Kasumi-1 (cell line): ENCODE measurements at places on chromosomes 5 and 9.

DNA sequence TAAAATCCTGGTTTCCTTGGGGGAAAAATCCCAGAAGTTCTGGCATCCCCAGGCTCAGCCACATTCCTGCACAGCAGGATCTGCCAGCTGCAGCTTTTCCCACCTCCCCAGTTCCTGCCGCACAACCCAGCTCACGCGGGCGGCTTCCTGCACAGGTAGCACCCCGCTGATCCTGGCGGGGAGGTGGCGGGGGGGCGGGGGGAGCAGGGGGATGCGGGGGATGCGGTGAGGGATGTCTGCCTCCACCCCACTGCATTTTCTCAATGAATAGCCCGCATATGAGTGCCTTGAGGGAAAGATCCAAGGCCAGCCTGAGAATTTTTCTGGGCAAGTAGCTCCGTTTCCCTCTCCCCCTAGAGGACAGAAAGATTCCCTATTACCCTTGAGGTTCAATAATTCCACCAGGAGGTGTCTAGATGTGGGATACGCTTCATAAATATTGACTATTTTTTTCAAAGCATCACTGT, 21.1 kb downstream of the GFPT2 start:
- no peak for DNase-seq

- DNase-seq = no peak
These were observed 259.4 kb upstream of the CCNG1 start for GRCh38 chr5:163177971-163178370.

GRCh38 chr9:95648225-95648624, 131.5 kb upstream of the PTCH1 start:
- no peak for DNase-seq

DNA sequence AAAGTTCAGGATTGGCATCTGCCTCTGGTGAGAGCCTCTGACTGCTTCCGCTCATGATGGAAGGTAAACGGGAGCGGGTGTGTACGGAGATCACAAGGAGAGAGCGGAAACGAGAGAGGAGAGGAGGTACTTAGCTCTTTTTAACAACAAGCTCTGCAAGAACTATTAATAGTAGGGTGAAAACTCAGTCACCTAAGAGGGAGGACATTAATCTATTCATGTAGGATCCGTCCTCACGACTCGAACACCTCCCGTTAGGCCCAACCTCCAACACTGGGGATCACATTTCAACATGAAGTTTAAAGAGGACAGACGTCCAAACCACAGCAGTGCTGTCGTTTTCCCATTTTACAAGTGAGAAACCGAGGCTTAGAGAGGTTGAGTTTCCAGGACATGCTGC, 173.7 kb downstream of the SLC28A3 start:
- DNase-seq = no peak

DNA sequence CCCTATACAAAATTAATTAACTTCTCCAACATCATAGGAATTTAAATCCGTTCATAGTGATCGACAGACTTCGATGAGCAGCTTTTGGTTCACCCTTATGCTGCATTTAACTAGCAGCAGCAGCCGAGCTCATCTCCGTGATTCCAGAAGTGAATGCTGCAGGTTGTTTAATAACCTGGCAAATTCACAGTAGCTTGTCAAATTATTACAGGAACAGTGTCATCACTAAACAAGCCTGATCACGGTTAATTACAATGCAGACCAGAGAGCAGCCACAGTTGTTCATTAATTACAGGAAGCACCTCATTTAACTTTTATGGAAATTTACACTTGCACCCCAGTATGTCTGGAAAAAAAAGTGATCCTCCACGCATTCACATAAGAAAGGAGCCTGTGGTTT, 188.2 kb downstream of the BNC2 start:
- DNase-seq = no peak

DNA sequence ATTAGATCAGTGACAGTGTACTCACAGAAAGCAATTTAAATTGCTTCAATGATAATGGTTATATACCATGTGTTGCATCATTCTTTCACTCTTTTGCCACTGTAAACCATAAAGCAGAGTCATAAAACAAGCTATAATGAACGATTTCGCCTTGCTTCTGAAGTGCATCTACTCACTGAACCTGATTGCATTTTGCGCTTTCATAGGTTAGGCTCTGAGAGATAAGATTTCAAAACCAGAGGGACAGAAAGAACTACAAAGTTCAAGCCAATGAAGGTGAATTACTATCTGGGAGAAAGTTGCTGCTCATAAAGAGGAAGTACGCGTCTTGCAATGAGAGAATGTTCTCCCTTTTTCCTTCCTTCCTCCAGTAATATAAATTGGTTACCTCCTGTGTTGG, 412.7 kb downstream of the CETN3 start:
- DNase-seq = peak; percentile 55

DNA sequence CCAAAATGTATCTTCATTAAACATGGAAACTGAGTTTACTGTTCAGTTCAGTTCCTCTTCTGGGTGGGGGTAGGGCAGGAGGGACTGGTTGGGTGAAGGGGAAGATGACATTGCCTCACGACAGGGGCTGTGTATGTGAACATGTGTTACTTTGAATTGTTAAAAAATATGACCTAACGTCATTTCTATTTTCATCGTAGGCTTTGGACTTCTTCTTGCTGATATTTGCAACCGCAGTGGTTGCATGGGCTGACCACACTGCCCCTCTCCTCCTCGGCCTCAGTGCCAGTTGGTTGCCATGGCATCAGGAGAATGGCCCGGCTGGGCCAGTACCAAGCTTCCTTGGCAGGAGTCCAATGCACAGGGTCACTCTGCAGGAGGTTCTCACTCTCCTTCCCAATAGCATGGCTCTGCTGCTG, 41.5 kb downstream of the HACD4 start:
- no peak for DNase-seq

- no peak for DNase-seq
These were observed 71.3 kb downstream of the LHFPL2 start for GRCh38 chr5:78577071-78577807.

- DNase-seq = no peak
These were observed 171.3 kb downstream of the EBF1 start for GRCh38 chr5:158928404-158928803.

DNA sequence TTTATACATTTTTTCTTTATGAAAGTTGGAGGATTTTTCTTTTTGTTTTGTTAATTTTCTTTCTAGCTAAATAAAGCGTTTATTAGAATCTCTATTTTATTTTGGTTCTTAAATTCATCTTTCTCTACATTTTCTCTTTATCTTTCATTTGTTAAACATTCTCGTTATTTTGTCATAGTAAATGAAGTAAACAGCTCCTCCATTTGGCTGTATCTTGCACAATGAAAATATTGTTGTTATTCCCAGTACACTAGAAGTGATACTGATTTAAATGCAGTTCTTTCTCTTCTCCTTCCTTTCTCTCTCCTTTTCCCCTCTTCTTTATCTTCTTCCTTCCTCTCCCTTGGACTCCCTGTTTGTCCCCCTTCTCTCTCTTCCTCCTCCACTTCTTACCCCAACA, 88.8 kb downstream of the FER start:
- no peak for DNase-seq

- peak; percentile 7 for DNase-seq
These were observed 95.0 kb downstream of the PCSK1 start for GRCh38 chr5:96338091-96338490.

DNA sequence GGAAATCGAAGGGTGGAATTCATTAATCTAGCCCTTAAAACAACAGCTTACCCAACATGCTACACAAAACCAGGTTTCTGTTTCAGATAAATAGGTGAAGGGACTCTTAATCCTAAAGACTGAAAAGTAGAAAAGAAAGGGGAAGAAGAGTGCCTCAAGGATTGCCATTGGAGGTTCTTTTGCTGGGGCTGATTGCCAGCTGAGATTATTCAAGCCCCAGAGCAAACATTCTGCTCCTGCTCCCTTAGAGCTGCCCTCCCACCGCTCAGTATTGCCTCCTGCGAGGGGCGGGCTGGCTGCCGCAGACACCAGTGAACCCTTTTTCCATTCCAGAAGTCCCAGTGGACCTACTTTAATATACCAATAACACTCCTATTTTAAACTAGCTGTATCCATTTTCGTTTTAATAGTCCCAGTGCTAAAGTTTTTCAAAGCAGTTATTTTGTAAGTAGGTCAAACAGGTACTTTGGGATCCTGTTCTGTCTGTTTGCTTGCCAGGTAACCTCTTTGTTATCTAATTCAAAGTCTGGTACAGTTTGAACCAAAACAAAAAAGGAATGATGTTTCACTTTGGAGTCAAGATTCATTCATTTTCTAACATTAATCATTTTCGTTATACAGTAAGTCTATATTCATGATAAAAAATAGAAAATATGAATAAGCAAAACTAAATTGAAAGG, 38.6 kb downstream of the HMGCS1 start:
- DNase-seq = no peak

- DNase-seq = no peak
These were observed 367.0 kb downstream of the NTRK2 start for GRCh38 chr9:85036496-85036895.

GRCh38 chr9:127578627-127578951, 33.5 kb upstream of the STXBP1 start:
- DNase-seq = peak; percentile 80

GRCh38 chr5:129804705-129805104, 56.8 kb downstream of the MINAR2 start:
- no peak for DNase-seq

DNA sequence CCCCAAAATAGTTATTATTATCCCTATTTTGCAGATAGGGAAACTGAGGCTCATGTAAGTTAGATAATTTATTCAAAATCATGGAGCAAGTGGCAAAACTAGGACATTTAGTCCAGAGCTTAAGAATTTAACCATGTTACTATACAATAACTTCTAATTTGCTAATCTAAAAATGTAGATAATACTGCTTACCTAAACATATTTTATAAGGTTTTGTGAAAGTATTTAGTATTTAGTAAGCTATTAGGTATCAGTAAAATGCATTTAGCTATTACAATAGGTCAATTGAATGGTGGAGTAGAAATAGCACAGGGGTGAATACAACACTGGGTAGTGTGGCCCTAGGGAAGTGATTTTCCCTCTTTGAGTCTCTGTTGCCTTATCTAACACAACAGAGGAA, 648.3 kb downstream of the KIF4B start:
- no peak for DNase-seq

DNA sequence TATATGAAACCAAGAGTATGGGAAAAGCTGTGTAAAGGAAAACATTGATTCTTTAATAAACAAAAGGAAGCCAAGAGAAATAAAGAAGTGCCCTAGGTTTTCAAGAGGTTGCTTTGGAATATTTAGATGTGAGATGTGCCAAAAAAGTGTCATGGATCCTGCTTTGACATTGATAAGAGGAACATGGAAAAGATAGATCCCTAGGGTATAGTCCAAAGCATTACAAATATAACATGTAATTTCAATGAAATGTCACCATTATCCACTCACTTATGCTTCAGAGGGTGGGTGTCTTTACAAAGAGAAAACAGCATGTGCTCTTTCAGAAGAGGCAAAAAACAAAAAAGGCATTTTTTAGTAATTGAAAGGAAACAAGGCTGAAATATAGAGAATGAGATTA, 1196.7 kb downstream of the EFNA5 start:
- no peak for DNase-seq

- DNase-seq = no peak
These were observed 25.8 kb upstream of the TPD52L3 start for GRCh38 chr9:6302417-6302816.

GRCh38 chr9:124437086-124437485, 13.2 kb upstream of the ADGRD2 start:
- DNase-seq = no peak

GRCh38 chr5:98775246-98776065, 2.0 kb downstream of the RGMB start:
- no peak for DNase-seq

DNA sequence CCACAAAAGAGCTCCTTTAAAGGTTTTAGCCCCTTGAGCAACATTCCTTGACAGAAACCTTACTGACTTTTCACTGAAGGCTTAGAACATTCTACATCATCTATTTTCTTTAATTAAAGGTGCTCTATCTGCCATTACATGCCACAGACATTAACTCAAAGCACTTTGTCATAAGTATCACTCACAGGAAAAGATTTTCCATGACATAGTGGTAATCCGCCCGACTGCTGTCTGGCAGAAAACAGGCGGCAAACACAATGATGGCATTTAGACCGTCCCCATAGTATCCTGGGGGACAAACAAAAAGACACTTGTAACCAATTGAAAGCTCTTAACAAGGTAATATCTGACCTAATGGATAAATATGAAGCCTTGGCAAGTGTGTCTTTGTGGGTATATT, 126.2 kb upstream of the PCA3 start:
- DNase-seq = no peak

DNA sequence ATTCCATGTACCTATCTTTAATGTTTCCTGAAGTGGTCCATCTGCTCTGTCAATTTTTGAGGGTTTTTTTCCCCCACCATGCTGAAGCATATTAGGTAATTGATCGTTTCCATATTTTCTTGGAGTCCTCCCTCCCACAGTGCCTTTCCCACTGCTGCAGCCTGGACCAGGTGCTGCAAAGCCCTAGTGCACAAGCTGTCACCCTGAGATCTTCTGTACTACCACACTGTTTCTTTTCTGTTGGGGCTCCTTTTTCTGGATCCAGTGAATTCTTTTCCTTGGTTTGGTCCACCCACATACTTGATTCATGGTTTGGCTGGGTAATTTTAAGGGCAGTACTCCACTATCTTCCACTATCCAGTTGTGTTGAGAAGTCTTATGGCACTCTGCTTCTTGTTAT, 30.9 kb upstream of the FAM169A start:
- DNase-seq = no peak

DNA sequence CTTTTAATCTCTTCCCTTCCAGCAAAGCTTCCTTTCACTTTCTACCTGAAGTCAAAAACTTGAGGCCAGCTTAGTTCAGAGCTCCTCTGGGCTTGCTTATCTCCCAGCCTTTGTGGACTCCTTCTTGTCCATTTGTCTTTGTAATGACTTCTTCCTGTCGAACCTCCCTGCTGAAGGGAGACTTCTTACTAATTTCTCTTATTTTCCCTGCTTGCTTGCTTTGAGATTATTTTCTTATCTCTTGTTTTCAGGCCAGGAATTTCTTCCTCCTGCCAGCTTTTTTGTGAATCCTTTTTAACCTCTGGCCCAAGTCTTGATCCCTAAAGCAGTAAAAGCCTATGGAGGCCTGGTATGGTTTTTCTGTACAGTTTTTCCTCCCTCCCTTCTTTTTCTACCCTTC, 46.8 kb upstream of the DHFR start:
- DNase-seq = no peak

GRCh38 chr9:7316967-7317366, 482.6 kb downstream of the DMAC1 start:
- DNase-seq = no peak

DNA sequence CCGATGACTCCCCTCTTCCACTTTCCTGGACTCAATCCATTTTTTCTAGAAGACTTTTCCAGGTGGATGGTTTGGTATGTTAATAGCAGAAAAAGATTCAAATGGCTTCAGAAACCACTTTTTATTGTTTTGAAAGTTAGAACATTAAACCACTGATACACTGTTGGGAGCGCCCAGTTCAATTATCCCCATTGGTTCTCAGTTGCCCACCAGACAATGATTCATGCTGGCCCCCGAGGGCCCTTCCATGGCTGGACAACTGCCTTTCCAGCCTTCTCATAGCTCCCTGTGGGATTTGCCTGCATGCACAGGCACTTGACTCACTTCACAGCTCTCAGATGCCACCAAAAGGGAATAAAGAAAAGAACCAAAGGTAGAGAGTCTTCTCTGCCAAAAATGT, 21.3 kb upstream of the ANKRD34B start:
- DNase-seq = no peak
